Cardiac ventricle fibroblast (primary cell): ENCODE measurements at places on chromosomes 13 and 19. TPM values are rescaled to one million over a fixed set of nuclear protein-coding genes. Genes with fewer than 3 reads are reported as not detected.

Gene CBLC
- not detected in 2 replicates for total RNA-seq

Gene C13orf46
- 0.15 TPM in 1 of 2 replicates, not detected in the other for total RNA-seq

Gene CPT1C
- total RNA-seq = 3.7 and 11.4 TPM in 2 replicates

Gene MCEMP1
- total RNA-seq = not detected in 2 replicates

Gene GPR18
- total RNA-seq = not detected in 2 replicates

Gene EXOC3L2
- total RNA-seq = not detected in 2 replicates

Gene PLPP2
- 3.3 and 8.0 TPM in 2 replicates for total RNA-seq

Gene A1BG
- total RNA-seq = 24.8 and 61.8 TPM in 2 replicates

Gene ZNF154
- total RNA-seq = 3.6 and 4.7 TPM in 2 replicates

Gene WDR83
- total RNA-seq = 9.0 and 9.4 TPM in 2 replicates

Gene NAXD
- 12.9 and 16.1 TPM in 2 replicates for total RNA-seq

Gene POSTN
- total RNA-seq = 186 and 191 TPM in 2 replicates

Gene KHSRP
- total RNA-seq = 149 and 168 TPM in 2 replicates

Gene PSG4
- total RNA-seq = 0.20 and 2.1 TPM in 2 replicates

Gene PRX
- 2.4 and 2.8 TPM in 2 replicates for total RNA-seq

Gene NMRK2
- total RNA-seq = not detected in 2 replicates

Gene PSMC4
- 60.5 and 65.0 TPM in 2 replicates for total RNA-seq

Gene TOMM40
- 43.9 and 47.5 TPM in 2 replicates for total RNA-seq

Gene CYP2A6
- total RNA-seq = not detected in 2 replicates

Gene IGFL2
- total RNA-seq = not detected in 2 replicates

Gene GSK3A
- total RNA-seq = 17.0 and 17.4 TPM in 2 replicates

Gene CYP2F1
- not detected in 2 replicates for total RNA-seq

Gene RASAL3
- total RNA-seq = not detected in 2 replicates
